ENCODE measurements at places on chromosomes 5 and 9. TPM values are rescaled to one million over a fixed set of nuclear protein-coding genes. Genes with fewer than 3 reads are reported as not detected.

DNA sequence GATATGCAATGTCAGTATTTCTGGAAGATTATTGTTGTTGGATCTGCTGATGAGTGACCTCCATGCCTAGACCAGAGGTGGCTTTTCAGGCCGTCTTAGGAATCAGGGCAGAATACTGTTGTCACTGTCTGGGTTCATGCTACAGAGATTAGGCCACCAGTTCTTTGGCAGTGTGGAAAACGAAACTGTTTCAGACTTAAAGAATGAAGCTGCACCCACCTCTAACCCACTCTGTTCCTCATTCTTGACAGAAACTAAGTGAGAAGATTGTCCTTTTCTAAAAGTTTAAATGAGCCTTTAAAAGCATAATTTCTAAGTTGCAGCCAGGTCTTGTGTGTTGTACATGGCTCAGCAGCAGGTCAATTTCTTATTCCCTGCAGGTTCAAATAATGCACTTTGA lies 444.3 kb downstream of the ENC1 start:
- no peak for DNase-seq

DNA sequence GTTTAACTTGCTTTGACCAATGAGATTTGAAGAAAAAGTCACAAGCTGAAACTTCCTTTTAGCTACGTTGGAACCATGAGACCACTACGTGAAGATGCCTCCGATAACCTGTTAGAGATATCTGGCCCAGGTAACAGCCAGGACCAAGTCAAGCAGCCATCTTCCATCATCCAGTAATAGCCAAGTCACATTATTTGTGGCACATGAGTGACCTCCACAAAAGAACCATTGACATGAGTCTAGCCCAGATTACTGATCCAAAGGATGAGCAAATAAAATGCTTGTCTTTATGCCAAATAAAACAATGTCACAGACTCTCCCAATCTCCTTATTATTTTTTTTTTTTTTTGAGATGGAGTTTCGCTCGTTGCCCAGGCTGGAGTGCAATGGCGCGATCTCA lies 1.6 kb downstream of the DEPDC1B start:
- no peak for DNase-seq

GRCh38 chr9:65426231-65426630 lies 141.2 kb upstream of the FOXD4L5 start:
- DNase-seq = no peak

- DNase-seq = no peak
Observed at GRCh38 chr5:96809921-96810320, 2.2 kb upstream of the ERAP1 start.

DNA sequence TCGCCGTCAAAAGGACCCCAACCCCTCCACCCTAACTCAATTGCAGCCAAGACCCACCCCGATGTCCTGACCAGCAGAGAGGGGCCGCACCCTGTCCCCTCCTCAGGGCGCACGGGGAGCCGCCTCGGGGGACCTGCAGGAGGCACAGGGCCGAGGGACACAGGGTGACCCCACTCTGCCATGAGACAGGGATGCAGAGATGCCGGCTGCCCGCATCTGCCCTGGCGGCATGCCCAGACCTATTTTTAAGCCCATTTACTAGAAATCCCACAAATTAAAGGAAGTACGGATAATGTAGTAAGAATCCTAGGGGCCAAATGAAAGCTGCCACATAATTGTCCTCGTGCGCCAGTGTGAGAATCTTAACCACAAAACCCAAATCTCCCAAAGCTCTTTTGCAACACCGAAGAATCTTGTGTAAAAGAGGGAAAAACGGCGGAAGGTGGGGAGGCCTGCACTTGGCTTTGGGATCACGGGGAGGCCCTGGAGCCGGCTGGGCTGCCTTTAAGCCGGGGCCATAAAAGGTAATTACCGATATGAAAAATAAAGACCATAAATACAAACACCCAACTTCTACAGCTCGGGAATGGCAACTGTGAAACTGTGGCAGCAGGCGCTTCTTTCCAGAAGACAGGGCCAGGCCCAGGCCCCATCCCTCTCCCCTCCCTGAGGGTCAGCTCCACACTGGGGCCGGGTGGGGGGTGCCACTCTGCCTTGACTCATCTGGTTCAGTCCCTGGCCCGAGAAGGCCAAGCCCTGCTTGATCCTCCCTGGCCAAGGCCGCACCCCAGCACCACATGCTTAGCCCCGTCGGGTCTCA lies 35.0 kb downstream of the NACC2 start:
- DNase-seq = peak; percentile 7

DNA sequence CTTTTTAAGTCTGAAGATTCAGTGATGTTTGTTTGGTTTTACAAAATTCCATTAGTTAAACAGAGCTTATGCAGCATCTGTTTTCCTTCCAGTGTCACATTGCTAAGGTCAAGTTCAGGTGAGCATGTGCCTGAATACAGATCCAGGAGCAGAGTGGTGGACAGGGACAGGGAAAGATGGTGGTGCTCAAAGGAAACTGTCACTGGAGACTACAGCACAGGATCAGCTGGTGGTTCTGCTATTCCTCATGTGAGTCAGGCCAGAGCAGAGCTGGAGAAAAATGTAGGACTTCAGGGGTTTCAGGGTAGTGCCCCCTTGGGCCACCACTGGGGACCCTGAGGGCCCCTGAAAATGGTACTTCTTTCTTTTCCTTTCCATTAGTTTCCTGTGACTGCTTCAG lies 283.5 kb upstream of the DAP start:
- no peak for DNase-seq

- no peak for DNase-seq
Observed at GRCh38 chr5:8807636-8808035, 738.2 kb downstream of the SEMA5A start.

The CATSPER3 gene
- not detected for total RNA-seq
